ENCODE measurements at places on chromosomes 6 and 20. TPM values are rescaled to one million over a fixed set of nuclear protein-coding genes. Genes with fewer than 3 reads are reported as not detected.

The SLC22A16 gene
- total RNA-seq: not detected

The BLOC1S5 gene
- 34.4 TPM for total RNA-seq

The CD109 gene
- total RNA-seq: 1.2 TPM

The FNDC1 gene
- total RNA-seq: not detected

The FKBP1C gene
- total RNA-seq: 0.34 TPM

The COL21A1 gene
- total RNA-seq: 0.43 TPM

The SAMD3 gene
- total RNA-seq: 2.0 TPM

The SIRPB1 gene
- total RNA-seq: 0.62 TPM

The HLA-DOB gene
- 2.6 TPM for total RNA-seq

The CST4 gene
- not detected for total RNA-seq
